ENCODE measurements at places on chromosomes 7 and 10.
A peak's percentile ranks its signal among the peaks of the same experiment; 100 is the strongest.

- DNase-seq: peak; percentile 4
Measured at GRCh38 chr7:151142686-151143040, 24.8 kb downstream of the GBX1 start.

DNA sequence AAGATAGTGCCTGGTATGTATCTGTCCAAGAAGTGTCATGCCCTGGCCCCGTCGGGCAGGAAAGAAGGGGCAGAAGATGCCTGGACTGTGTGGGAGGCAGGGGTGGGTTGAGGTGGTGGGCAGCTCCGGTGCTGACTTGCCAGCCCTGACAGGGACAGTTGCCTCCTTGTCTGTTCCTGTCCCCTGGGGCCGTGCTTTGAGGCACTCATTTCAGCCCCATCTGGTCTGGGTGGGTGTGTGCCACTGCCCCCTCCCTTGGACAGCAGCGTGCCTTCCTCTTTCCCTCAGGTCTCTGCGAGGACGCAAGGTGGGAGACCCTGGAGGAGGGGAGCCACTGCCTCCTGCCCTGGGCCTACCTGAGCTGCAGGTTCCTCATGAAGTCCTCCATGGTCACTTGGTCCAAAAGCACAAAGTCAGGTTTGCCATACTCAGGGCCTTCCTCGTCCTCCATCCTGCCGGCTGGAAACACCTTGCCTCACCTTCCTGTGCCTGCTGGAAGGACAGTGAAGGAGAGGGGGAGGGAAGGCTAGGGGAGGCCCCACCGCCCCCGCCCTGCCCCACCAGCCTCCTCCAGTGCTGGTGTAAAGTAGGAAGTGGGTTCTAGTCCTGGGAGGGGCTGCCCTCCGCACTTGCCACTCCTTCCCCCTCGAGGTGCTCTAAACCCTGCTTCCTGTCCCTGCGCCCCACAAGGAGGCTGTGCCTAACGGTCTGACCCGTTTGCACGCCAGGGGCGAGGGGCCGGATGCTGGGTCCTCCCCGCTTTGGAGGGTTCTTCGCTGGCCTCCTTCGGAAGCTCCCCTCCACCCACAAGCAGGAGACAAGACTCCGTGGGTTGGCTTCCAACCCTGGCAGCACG, at the start of gene MYO1G:
Gene MYO1G, minus strand, starts transcription at position 505 of the 856 bp plus-strand sequence. Its CDS starts 54 bp downstream, at position 451.
- DNase-seq: no peak

DNA sequence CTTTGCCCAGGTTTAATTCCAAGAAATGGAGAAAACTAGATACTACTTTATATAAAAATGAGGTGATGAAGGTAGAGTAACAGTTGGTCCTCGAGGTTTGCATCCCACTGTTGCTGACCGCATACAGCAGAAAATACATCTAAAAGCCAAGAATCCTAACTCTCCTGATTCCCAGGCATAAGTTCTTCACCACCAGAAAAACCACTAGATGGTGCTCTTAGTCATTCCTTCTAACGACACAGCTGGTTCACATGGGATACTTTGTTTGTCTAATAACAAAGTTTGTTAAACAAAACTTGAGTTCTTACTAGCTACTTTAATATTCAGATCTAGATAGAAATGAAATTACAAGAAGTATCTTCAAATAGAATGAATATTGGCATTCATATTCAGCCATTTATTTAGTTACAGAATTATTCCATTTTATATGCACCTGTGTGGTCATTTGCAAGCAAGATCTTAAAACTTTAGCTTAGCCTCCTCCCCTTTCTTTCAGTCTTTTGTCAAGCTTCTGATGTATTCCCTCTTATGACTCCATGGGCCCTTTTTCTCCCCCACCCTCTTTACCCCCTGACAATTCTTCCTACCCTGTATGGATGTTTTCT, 54.1 kb upstream of the CYP26C1 start:
- DNase-seq: no peak

DNA sequence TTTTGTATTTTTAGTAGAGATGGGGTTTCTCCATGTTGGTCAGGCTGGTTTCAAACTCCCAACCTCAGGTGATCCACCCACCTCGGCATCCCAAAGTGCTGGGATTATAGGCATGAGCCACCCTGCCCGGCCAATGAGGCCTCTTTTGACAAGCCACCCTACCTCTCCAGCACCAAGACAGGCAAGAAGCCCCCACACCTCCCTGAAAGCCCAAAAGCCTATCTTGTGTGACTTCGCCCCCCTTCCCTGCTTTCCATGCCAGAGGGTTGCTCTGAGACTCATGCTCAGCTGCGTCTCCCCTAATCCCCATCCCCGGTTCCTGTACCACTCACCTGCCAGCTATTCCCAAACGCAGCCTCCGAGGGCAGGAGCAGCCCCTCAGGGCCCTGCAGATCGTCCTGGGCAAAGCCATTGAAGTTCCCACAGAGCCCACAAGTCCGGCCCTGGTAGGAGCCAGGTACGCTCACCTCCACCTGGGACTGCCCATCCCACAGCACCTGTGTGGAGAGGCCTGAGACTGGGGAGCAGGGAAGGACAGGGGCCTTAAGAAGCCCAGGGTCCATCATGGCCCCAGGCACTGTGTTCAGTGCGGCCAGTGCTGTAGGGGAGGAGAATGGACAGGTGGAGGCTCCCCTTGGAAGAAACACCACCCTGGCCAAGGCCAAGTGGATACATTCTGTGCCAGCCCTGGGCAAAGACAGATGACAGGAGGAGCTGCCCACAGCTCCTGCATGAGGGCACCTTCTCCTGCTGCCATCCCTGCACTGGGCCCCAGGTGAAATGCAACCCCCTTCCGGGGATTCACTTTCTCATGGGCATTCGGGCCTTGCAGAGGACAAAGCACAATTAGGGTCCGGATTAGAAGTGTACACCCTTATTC, 15.8 kb downstream of the ATP6V1F start:
- DNase-seq: no peak

DNA sequence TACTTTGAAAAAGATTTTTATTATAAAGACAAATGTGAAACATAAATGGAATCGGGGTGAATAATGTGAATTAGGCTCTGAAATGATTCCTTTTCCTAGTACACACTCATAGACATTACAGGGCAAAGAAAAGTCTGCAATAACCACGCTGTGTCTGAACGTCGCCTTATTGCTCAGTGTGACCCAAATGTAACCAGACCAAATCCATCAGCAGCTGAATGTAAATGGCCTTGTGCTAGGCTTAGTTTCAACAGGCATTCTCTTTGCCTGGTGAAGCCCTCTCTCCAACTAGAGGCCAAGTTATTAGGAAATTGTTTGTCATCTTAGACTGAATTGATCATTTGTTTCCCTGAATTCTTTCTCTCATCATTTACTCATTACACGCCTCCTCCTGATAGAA, 225.5 kb downstream of the CHCHD3 start:
- DNase-seq: no peak

- no peak for DNase-seq
Measured at GRCh38 chr7:28861825-28862224, 96.3 kb downstream of the TRIL start.

GRCh38 chr7:138417078-138417700, 42.9 kb upstream of the TRIM24 start:
- DNase-seq: no peak

DNA sequence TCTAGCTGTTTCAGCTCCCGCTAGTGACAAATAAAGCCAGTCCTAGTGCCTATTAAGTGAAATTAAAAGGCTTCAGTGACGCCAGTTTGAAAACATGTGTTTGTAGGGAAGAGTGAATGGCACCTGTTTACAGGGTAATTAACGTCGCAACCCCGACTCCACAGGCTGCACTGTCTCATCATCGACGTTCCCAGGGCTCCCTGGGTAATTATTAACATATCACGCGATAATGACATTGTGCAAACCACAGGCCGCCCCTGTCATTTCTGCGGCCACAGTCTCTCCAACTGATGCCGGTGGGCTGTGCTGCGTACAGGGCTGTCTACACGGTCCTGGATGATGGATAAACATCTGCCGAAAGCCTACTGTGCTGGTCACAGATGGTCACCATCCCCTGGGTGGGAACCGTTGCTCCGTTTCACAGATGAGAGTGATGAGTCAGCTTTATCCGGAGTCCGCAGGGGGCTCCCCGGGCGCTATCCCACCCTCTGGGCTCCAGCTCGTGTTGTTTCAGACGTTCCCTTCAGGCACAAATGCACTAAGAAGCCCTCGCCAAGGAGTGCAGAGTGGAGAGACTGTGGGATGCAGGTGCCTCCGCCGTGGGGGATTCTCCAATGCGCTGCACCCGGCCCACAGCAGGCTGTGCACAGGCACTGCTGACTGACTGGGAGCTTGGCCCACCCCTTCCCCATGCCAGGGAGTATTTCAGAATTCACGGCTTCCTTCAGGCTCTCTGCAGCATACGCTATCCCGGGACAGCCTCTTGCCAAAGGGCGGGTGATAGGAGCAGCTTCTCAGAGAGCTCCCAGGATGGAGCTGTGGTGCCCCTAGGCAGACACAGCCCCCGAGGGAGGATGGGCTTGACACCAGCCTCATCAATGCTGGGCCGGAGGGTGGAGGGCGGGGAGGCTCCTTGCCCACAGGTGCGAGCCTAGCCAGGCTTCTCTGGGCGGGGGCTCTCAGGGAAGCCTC, 491.8 kb upstream of the FOXK1 start:
- DNase-seq: peak; percentile 18

GRCh38 chr10:121243609-121244241, 354.5 kb downstream of the FGFR2 start:
- DNase-seq: no peak

Data from NCI-H2171 (cell line).